Fibroblast of skin of right biceps (primary cell): ENCODE measurements at places on chromosomes 16 and 17.
A peak's percentile ranks its signal among the peaks of the same experiment; 100 is the strongest.

- peak; percentile 84 for DNase-seq
Observed at GRCh38 chr17:48577330-48577945, 712 bp downstream of the HOXB4 start.

GRCh38 chr17:35695613-35696012 lies 35.8 kb upstream of the RASL10B start:
- DNase-seq = no peak

DNA sequence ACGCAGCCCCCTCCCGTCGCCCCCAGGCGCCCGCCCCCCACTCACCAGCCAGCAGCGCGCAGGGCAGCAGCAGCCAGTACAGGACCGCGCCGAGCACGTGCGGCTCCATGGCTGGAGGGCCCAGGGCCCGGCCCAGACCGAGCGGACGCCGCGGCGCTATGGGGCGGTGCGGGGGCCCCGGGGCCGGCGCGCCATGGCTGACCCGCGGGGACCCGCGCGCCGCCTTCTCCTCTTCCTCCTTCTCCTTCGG lies 239 bp downstream of the PIEZO1 start:
- no peak for DNase-seq

DNA sequence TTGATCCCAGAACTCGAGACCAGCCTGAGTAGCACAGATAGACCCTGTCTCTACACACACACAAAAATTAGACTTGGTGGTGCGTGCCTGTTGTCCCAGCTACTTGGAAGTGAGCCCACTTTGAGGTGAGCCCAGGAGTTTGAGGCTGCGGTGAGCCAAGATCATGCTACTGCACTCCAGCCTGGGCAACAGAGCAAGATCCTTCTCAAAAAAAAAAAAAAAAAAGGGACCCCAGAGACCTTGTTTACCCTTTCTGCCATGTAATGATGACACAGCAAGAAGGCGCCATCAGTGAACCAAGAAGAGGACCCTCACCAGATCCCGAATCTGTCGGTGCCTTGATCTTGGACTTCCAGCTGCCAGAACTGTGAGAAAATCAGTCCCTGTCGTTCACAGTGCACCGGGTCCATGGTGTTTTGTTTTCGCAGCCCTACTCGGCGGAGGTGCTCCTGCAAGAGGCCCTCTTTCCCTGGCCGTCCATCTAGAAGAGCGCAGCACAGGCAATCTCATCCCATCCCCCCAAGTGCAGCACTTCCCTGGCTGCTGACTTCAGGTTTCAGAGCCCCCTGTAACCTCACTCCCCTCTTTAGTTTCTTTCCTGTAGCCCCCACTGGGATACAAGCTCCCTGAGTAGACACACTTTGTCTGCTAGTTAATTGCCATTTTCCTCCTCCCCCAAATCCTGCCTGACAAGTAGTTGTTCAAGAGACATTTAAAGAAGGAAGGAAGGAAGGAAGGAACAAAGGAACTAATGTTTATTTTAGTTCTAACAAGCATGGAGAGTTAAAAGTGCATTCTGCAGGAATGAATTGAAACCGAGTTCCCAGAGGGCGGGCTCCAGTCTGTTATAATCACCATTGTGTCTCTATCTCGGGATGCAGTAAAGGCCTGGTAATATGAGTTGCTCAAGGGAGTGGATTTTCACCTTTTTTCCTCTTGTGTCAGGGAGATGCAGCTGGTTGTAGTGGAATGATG lies 115.3 kb downstream of the SNX29 start:
- DNase-seq = no peak

DNA sequence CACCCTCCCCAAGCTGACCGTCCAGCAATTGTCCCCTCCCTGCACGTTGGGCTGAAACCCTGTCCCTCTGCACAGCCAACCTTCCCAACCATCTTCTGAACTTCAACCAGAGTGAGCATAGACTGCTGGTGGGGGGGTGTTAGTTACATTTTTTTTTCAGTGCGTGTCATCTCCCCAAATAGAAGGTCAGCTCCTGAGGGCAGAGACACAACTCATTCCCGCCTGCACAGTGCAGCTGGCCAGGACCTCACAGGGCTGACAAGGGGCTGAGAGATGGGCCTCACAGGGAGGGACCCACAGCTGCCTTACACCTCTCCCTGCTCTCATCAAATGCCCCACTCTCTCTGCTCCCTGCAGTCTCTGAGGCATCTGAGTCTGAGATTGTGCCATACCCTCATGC lies 8.4 kb downstream of the SRL start:
- no peak for DNase-seq

DNA sequence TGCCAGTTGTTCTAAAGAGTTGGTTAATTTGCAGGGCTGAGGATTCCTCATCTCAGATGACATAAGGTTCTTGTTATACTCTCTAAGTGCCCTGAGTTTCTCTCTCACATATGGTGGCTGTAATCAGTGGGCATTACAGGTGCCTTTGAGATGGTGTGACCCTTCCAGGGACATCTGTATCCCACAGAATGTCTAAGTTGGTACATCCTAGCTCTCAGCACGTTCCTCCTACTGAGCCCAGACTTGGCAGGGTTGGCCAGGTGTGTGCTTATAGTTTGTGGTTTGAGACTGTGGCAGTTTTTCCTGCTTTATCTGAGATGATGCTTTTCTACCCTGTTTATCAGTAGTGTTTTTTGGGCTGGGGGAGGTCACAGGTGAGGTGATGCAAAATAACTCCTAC lies 36.3 kb downstream of the SPECC1 start:
- DNase-seq = no peak

- DNase-seq = no peak
Observed at GRCh38 chr16:70745536-70746025, 55.4 kb downstream of the VAC14 start.

- no peak for DNase-seq
Observed at GRCh38 chr16:3513892-3514583, 13.2 kb downstream of the CLUAP1 start.

DNA sequence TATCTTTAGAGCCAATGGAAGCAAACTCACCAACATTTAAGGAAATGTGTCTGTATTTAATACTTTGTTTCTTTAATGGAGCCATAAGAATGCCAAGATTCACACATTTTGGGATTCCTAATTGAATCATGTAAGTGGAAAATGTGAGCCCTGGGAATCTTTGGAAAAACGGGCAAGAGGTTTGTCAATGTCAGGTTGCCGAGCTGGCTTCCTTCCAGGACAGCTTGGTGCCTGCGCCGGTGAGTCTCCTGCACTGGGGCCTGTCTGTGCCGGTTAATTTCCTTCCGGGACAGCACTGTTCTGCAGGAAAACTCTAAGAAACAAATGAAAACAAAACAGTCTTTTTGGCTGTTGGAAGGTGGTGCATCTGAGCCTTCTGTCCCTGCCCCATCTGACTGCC lies 210.6 kb downstream of the HAPSTR1 start:
- DNase-seq = no peak

- DNase-seq = no peak
Observed at GRCh38 chr16:88554711-88555264, 15.4 kb upstream of the ZC3H18 start.

GRCh38 chr16:84888450-84888849 lies 68.7 kb downstream of the CRISPLD2 start:
- no peak for DNase-seq

- DNase-seq = no peak
Observed at GRCh38 chr17:36602030-36602748, 806 bp downstream of the MRM1 start.

DNA sequence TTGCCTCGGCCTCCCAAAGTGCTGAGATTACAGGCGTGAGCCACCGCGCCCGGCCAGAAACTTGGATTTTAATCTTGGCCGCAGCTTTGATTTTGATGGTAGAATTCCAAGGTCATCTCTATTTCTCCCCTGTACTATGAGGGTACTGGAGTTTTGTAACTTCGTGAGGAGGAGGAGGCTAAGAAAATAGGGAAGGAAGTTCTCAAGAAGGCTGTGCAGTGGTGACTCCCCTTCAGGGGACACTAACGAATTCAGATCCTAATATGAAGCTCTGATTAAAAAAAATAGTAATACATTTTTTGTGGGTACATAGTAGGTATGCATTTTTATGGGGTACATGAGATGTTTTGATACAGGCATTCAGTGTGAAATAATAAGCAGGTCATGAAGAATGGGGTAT lies 55.9 kb downstream of the LDHD start:
- no peak for DNase-seq

DNA sequence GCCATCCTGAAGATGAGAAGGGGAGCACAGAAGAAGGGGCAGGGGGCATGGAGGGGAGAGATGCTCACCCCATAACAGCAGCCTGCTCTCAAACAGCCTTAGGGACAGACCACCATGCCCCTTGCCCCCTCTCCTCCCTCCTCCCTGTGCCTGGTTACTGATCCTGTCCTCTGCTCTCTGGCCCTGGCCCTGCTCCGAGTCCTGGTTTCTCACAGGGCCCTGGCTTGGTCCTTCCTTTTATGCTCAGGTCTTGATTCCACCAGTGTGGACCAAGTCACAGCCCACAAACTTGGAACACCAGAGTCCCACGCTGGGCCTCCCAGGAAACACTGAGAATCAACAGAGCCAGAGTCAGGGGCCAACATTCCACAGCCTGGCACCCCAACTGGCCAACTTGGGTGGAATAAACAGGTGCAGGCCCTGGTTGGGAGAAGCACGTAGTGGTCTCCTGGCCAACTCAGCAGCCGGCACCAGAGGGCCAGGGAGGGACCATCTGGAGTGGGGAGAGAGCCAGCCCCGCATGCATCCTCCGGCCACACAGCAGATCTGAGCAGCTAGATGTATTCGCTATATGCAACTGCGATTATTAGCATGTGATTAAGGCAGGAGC lies 44.9 kb upstream of the CDC42EP4 start:
- no peak for DNase-seq

DNA sequence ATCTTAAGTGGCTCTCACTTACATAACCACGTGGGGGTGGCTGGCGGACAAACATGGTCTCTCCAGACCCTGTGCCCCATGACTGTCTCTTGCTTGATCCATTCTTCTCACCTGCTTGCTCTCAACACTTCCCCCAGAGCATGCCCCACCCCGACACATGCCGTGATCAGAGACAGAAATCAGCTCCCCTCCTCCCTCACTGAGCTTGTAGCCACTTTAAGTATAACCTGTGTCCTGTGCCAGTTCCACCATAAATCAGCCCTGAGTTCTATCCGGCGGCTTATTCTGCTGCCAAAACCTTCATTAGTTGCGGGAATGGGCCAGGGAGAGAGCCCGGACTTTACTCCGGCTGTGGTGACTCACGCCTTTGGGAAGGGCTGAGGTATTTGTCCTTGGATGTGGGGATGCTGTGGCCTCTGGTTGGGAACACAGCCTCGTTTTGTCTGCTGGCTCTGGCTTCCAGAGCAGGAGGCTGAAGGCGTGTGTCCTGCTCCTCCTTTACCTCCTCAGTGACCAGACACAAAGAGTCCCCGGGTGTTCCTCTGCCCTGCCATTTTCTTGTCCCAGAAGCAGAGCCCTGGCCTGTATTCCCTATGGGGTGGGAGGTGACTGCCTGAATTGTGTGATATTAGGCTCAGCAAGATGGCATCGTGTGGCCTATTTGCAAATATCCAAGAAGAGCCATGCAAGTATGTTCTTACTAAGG lies 21.1 kb downstream of the ANKRD40 start:
- peak; percentile 91 for DNase-seq
